CD4-positive, alpha-beta T cell treated with Interleukin-6 at 100 ng/mL for 8 hours (primary cell): ENCODE measurements at places on chromosomes 12 and 14.
A peak's percentile ranks its signal among the peaks of the same experiment; 100 is the strongest.

DNA sequence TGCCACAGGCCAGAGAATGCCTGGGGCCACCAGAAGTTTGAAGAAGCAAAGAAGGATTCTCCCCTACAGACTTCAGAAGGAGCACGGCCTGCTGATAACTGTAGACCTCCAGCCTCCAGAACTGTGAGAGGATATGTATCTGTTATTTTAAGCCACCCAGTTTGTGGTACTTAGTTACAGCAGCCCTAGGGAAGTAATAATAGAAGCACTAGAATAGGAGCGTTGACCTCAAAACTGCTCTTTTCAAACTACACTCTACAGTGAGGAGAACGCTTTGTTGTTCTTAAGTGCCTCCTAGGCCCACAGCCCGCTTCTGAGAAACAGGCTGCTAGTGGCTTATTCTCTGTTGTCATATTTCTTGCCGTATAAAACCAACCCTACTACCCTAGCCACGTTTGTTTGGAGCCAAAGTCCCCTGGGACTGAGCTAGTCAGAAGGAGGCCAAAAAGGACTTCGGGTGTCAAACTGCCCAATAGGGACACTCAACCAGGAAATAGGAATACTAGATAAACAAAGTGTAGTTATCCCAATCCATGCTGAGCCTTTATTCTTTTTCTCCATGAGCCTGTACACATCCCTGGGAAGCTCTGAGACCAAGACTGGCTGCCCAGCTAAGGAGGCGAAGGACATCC is 38.5 kb upstream of the FRS2 start:
- no peak for DNase-seq

DNA sequence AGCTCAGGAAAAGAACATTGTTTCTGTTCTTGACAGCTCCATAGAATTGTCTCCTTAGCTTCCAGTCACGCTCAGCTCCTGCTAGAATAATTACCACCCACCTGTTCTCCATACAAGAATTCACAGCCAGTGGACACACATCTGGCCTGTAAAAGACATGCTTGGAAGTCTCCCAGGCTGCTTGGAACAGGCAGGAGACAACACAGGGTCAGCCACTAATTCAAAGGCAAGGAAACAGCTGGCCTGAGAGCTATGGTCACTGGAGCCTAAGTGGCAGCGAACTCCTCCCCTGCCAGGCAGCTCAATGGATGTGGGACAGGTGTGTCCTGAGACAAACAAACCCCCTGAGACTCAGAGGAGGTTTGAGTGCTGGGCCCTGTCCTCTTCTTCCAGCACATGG is 22.9 kb upstream of the LTBP2 start:
- no peak for DNase-seq

DNA sequence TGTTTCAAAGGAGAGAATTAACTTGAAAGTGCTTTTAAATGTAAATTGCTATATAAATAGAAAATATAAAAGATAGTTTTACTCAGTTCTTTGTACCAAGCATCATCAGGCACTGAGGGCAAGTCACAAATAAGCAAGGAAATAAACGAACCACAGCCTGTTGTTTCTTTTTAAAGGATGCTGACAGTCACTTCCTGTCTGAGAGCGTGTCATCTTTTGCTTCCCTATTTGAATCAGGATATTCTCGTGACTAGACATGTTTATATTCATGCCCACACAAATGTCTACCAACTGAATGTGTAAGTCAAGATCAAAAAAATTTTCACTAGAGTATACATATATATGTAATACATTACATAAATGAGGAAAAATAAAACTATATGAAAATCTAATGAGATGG is 31.4 kb upstream of the SLC2A13 start:
- DNase-seq, result peak; percentile 21

GRCh38 chr12:29066011-29066588 is 83.0 kb upstream of the FAR2 start:
- DNase-seq, result no peak

DNA sequence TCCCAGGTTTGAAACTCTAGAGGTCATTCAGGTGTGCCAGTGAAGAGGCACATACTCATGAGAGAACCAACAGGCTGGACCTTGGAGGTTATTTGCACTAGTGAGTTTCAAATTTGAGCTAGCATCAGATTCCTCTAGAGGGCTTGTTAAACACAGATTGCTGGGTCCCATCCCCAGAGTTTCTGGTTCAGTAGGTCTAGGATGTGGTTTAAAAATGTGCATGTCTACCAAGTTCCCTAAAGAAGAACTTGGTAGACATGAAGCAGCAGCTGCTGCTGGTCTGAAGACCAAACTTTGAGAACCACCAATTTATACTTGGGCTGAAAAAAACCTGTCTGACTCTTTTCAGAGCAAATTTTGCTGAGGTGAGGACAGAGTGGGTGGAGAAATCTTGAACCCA is 61.7 kb downstream of the SUSD6 start:
- peak; percentile 23 for DNase-seq

GRCh38 chr12:86613311-86613710 is 357.1 kb upstream of the MGAT4C start:
- no peak for DNase-seq

DNA sequence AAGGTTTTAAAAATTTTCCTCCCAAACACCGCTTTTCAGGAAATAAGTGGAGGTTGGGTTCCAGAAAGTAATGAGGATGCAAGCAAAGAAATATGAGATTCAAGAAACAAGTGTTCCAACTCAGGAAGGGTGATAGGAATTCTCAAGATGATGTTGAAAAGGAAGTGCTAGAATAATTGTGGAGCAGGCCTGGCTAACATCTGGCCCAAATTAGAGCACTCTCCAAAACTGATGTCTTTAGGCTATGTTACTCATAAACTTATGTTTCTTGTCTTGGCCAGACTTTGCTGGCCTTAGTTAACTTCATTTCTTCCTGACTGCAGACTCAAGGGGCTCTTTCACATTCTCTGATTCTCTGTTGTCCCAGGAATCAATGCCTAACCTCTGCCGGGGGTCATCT is 116.3 kb downstream of the TMTC3 start:
- no peak for DNase-seq

DNA sequence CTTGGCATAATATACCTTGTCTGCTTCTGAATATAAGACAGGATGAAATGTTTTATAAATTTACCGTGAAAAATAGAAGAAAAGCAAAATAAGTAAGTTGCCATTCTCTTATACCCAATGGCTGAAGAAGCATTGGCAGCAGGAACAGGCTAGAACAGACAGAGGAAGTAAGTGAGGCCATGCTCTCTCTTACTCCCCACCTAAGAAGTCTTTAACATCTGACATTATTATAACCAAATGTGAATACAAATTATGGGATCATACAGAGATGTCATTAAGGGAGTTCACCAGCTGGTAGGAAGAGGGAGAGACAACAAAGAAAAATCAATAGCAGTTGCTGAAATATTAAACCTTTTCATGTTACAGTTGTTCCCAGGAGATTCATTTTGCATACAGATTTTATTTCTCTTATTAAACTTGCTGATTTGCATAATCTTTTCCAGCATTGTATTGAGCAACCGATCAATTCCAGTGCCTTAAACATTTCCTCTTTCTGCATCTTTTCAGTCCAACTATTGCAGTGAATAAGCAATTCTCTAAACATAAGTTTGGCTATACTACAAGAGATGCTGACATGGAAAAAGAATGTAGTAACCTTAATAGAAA is 270.6 kb downstream of the SLC6A15 start:
- DNase-seq, result no peak

GRCh38 chr12:101678081-101678480 is 19.4 kb upstream of the CHPT1 start:
- no peak for DNase-seq

- no peak for DNase-seq
These were observed 26.3 kb downstream of the PDE6H start for GRCh38 chr12:14999021-14999694.

- no peak for DNase-seq
These were observed 138.5 kb downstream of the DICER1 start for GRCh38 chr14:95018821-95019220.

GRCh38 chr14:74217672-74218448 is 21.4 kb upstream of the VSX2 start:
- peak; percentile 56 for DNase-seq

GRCh38 chr12:114836609-114837008 is 152.6 kb upstream of the TBX3 start:
- DNase-seq, result no peak

GRCh38 chr12:115988212-115988611 is 289.3 kb downstream of the MED13L start:
- no peak for DNase-seq

DNA sequence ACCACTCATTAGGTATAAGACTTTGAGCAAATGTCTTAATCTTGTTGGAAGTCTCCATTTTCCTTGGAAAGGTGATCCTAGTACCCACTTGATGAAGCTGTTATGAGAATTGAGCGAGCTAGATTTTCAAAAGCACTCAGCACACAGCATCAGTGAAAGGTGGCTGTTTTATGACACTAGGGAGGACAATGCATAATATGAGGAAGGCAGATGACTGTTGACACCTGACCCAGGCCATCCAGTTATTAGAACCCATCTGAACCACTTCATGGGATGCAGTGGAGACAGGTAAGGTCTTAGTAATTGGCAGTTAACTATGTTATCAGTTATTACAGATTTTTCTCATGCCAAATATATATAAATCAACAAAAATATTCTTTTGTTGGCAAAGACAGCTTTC is 369.9 kb upstream of the PDE3A start:
- no peak for DNase-seq

- no peak for DNase-seq
These were observed 7.0 kb downstream of the HNRNPA1 start for GRCh38 chr12:54287261-54288157.

- no peak for DNase-seq
These were observed 43.9 kb upstream of the MDM1 start for GRCh38 chr12:68375756-68376695.

GRCh38 chr12:70379846-70380245 is 13.8 kb downstream of the KCNMB4 start:
- DNase-seq, result no peak

- no peak for DNase-seq
These were observed 92.4 kb upstream of the TSPAN8 start for GRCh38 chr12:71250166-71250565.

GRCh38 chr12:110826592-110827200 is 20.1 kb upstream of the CCDC63 start:
- peak; percentile 80 for DNase-seq

DNA sequence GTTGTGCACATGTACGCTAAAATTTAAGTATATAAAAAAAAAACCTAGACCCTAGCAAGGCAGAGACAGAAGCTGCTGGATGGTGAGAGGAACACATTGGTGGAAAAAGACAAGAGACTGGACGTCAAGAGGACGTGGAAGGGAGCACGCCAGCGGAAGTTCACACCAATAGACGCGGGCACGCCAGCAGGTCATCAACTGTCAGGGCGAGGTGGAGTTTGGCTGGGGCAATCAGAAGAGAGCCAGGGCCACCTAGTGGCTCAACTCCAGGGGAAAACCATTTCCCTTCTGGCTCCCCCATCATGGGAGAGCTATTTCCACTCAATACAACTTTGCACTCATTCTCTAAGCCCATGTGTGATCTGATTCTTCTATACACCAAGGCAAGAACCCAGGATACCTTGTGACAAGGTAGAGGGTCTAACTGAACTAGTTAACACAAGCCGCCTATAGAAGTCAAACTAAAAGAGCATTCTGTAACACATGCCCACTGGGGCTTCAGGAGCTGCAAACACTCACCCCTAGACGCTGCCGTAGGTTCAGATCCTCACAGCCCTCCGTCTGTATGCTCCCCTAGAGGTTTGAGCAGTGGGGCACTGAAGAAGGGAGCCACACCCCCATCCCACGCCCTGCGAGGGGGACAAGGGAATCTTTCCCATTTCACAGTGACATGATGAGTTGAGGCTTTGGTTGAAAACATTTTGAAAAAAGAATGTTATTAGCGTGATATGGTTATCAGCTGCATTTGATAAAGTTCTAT is 702.7 kb downstream of the TMTC2 start:
- DNase-seq, result no peak

DNA sequence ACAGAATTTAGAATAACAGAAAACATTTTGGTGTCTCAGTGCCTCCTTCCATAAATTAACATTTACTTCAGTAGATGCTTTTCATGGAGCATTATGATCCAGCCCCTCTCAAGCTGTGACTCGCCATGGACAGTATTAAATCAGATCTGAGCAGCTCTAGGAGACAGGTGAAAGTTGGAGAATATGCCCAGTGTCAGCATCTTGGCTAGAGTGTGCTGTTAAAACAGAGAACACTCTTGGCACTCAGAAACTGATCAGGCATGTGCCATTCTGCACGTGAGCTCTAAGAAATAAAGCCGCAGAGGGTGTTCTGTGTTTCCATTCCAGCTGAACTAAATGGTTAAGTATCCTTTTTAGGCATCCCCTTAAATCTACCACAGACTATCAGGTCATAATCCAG is 68.0 kb downstream of the DIP2B start:
- no peak for DNase-seq

- DNase-seq, result peak; percentile 62
These were observed 7.7 kb downstream of the ENDOU start for GRCh38 chr12:47717443-47718193.

DNA sequence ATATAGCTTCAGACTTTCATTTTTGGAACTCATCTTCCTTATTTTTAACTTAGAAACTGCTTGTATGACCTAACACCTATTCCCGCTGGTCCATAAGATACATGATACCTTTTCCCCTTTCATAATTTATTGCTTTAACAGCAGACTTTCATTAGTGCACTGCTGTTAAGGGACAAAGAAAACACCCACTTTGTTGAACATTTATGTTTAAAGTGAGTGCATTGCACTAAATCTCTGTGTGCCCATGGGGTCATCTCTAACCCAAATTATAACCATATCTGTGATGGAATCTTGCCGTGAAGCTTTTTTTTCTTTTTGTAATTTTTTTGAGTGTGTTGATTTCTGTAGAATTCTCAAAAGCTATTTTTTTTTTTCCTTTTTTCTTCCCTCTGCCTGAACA is 261.8 kb downstream of the TMTC2 start:
- no peak for DNase-seq

DNA sequence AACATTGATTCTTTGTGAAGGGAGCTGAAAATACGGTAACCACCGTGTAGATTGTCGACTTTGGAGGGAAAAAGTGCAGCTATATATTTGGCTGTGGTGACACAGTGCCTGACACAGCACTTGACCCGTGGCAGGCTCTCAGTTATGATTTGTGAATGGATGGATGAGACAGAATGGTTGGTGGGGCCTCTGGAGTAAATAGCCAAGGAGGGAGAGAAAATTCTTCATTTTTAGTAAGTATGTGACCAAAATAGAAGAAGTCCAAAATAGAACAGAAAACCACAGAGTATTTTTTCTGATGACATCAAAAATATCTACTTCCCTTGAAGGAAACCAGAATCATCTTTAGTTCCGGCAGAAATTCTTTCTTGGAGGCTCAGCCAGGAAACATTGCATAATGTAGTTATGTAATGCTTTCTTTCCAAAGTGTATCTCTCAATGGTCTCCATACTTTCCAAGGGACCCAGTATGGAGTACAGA is 82.0 kb upstream of the WSCD2 start:
- DNase-seq, result no peak

DNA sequence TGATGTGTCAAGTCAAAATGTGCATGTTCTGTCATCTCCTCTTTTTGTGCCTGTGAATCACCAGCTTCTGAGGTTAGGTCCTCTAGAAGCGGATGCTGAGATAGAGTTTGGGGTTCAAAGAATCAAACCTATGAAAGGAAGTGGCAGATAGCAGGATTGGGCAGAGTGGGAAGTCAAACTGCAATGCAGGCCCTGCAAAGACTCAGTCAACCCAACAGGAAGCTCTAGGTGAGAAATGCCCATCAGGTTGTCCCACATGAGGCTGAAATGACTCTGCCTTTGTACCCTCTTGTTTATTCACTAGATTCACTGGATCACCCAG is 4.5 kb upstream of the MIA2 start:
- peak; percentile 78 for DNase-seq

GRCh38 chr12:105907982-105908381 is 230.8 kb downstream of the NUAK1 start:
- DNase-seq, result no peak

- DNase-seq, result no peak
These were observed 38.5 kb upstream of the SLCO1C1 start for GRCh38 chr12:20656600-20656999.
